ENCODE measurements at places on chromosomes 13 and 19.

DNA sequence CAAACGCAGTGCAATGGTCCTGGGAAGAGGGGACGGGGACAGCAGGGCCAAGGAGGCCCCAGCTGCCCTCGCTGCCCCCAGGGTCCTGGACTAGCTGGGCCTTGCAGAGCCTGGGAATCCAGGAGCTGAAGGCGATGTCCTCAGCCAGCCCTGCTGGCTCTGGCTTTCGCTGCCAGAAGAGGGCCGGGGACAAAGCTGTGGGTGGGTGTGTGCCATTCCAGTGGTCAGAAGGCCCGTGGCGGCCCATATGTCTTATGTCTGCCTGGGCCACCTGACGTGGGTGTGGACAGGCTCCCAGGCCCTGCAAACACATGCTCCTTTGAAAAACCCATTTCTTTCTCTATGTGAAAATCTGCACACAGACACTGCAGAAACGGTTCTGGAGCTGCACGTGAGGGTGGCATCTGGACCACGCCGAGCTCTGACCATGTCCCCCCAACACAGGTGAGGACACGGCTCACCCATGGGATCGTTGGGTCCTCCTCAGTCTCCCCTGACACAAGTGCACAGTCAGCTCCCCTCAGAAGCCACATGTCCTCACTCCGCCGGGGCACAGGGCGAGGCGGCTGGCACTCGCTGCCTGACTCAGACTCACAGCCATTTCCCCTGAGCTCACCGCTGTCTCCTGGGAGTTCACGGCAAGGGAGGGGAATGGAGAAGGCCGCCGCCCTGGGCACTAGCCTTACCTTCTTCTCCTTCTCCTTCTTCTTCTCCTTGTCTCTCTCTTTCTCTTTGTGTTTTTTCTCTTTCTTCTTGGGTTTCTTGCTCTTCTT, 16.9 kb downstream of the IZUMO4 start:
- DNase-seq: no peak

GRCh38 chr13:113843063-113843654, 20.7 kb downstream of the GAS6 start:
- DNase-seq: no peak

- no peak for DNase-seq
These were observed 38.0 kb downstream of the KCTD4 start for GRCh38 chr13:45162821-45163220.

DNA sequence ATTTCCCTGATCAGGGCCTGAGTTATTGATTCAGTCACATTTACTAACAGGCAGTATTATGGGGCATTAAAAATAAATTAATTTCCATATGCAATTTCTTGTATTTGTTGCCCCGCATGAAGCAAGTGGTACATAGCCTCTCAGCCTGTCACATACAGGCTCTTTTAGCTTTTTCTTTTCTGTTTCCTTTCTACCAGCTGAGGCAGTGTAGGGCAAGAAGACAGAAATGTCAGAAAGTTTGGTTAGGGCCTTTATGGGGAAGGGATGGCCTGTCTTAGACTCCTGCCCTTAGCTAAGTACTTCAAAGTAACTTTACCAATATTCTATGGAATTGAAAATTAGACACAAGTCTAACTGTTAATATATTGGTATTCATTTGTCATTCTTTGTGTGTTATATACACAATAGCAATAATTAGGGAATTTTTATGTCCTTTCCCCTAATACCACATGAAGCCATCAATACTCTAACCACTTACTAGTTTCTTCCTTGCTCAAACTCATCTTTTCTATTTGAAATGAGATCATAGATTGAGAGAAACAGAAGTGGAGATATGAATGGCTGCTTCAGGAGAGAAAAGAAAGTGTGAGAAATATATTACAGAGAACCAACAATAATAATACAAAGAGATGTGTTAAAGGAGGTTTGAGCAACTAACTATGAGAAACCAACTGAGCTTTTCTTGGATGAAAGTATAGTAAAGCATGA, 669.6 kb downstream of the PCDH17 start:
- DNase-seq: no peak

GRCh38 chr19:23784274-23784673, 25.6 kb upstream of the ZNF681 start:
- no peak for DNase-seq

DNA sequence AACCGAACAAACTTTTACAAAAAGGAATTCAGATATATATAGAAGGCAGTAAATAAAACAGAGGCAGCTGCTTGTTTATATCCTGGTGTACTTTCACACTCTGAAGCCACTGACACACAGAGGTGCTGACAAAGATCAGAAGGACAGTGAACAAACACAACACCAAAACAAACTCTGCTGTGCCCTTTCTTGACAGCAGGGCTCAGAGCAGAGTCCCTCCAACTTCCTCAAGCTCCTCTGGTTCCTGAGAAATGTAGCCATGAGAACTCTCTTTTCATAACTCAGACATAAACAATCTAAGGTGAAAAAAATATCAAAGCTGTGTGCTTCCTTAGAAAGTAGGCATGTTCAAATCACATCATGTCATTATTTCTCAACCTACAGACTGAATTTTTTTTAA, 1052.8 kb upstream of the SPRY2 start:
- DNase-seq: no peak

- DNase-seq: no peak
These were observed 52.4 kb upstream of the SOX21 start for GRCh38 chr13:94764576-94765321.

- peak; percentile 49 for DNase-seq
These were observed 432 bp downstream of the ZNF611 start for GRCh38 chr19:52734331-52734892.

DNA sequence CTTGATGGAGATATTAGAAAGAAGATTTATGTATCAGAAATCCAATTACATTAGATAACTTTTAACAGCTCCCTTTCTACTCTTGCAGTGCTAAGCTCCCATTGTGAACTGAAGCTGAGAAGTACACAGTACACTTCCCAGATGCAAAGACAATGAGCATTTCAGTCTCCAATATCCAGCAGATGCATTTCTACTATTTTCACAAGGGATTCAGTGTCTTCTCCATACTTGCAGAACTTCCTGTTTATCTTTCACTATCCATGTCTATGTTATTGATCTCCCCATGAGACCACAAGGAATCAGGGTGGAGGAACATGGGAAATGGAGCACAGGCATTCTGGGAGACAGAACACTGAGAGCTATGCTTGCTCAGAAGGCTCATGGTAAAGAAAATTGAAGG, 207.5 kb downstream of the ENOX1 start:
- no peak for DNase-seq

GRCh38 chr19:17479325-17479791, 9.0 kb downstream of the SLC27A1 start:
- DNase-seq: peak; percentile 27

GRCh38 chr13:49213997-49214916, 5.9 kb upstream of the MLNR start:
- DNase-seq: no peak

- DNase-seq: no peak
These were observed 396 bp downstream of the RTN2 start for GRCh38 chr19:45496349-45496953.

- DNase-seq: no peak
These were observed 68.1 kb upstream of the PCDH8 start for GRCh38 chr13:52916486-52916990.

DNA sequence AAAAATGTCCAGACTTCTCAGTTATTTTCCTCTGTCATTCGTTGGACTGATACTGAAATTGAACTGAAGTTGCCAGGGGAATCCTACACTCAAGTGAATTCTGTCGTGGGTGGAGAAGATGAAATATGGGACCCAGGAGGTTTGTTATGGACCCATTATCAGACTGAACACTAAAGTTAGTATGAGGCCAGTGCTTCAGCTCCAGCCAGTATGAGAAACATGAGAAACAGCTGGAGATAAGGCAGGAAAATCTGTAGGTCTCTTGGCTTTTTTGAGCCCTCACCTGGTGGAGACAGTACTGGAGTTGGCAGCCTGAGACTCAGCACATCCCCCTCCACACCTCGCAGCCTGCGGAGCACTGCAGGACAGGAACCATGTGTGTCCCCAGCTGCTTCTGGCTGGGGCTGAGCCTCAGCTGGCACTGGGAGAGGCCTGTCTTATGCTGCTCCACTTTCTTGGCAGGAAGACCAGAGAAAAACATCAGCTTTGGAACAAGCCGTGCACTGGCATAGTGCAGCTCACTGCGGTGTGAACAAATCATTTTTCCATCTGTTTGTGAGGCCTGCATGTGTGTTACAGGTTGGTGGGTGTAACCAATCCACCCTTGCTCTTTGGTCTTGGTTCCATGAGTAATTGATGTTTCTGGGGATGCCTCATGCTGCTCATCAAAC, 641.0 kb downstream of the FGF9 start:
- DNase-seq: no peak

- DNase-seq: no peak
These were observed 82.9 kb upstream of the SOX21 start for GRCh38 chr13:94795292-94795691.

DNA sequence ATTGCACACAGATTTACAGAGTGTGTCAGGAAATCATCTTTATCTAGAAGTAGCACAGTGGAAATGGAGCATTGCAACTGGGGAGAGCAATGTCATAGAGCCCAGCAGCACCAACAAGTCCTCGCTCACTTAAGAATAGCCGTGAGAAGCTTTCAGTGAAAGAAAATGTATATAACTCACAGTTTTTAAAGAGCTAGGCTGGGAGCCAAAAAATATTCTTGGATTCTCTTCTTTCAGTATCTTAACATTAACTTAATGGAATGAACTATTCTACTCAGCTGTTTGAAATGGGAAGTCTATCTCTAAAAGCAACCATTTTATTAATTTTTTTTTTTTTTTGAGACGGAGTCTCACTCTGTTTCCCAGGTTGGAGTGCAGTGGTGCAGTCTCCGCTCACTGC, 329.6 kb downstream of the COG6 start:
- DNase-seq: no peak

- no peak for DNase-seq
These were observed 19.8 kb downstream of the GTPBP3 start for GRCh38 chr19:17357078-17357666.

DNA sequence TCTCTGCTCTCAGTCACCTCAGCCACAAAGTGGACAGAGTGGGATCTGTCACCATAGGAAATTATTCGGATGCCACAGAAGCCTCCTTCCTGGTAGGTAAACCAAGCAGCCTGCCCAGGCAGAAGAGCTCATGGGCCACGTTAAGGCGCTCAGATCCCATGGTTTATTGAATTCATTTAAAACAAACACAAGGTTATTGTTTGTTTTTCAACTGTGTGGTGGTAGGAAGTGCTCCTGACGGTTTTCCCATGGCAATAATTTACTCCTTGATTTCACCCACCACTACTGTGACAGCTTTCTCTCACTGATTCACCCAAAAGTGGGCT, 14.4 kb downstream of the BCAM start:
- DNase-seq: no peak

DNA sequence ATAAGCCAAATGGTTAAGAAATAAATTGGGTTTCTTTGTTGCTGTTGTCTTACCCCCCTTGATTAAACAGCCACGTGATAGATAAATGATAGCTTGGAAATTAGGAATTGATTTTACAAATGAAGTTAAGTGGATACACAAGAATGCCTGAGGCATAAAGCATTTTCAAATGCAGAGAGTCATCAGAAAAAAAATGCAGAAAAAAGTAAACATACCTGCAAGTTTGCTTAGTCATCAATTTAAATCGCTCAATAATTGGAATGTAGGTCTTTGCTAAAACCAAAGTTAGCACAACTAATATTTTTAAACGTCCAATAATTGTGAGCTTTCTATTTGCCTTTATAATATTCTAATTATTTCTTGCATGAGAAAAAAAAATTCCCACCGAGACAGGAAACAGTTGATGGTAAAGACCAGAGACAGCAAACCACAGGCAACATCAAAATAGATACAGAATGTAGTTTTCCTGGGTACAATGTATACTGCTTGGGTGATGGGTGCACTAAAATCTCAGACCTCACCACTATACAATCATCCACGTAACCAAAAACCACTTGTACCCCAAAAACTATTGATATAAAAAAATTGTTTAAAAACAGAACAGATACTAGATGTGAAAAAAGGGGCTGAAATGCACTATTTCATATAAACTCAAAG, 924.0 kb downstream of the PCDH9 start:
- no peak for DNase-seq

DNA sequence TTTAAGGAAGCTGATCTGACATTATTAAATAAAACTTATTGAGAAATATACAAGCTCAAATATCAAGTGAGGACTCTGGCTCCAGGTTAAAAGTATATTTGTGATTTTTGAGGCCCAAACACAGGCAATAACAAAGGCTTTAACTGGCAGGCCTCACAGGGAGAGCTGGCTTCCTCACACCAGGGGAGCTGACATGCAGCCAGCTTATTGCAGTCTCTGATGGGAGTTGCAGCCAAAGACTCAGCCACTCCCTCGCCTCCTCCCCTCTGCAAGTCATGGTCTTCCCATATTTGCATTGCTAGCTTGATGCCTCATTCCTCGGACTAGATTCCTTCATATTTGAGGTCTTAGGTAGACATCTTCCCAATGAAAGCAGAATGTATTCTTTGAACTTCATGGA, 647.1 kb upstream of the SLITRK6 start:
- DNase-seq: no peak

DNA sequence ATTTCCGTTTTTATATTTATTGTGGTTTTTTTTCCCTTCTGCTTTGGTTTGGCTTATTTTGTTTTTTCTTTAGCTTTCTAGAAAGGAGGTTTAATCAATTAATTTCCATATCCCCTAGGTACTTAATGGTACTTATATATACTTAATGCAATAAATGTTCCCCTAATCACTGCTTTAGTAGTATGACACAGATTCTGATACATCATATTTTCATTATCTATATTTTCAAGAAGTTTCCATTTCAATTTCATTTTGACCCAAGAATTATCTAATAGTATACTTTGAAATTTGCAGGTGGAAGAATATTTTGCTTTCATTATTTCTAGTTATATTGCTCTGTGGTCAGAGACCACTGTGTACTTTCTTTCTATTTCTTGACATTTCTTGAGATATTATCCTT, 66.6 kb upstream of the STK24 start:
- DNase-seq: no peak

- no peak for DNase-seq
These were observed 17.8 kb upstream of the UPF3A start for GRCh38 chr13:114263578-114263977.

GRCh38 chr13:48954081-48954480, 21.6 kb upstream of the FNDC3A start:
- no peak for DNase-seq

- DNase-seq: no peak
These were observed 39.9 kb downstream of the MBNL2 start for GRCh38 chr13:97262058-97262457.

DNA sequence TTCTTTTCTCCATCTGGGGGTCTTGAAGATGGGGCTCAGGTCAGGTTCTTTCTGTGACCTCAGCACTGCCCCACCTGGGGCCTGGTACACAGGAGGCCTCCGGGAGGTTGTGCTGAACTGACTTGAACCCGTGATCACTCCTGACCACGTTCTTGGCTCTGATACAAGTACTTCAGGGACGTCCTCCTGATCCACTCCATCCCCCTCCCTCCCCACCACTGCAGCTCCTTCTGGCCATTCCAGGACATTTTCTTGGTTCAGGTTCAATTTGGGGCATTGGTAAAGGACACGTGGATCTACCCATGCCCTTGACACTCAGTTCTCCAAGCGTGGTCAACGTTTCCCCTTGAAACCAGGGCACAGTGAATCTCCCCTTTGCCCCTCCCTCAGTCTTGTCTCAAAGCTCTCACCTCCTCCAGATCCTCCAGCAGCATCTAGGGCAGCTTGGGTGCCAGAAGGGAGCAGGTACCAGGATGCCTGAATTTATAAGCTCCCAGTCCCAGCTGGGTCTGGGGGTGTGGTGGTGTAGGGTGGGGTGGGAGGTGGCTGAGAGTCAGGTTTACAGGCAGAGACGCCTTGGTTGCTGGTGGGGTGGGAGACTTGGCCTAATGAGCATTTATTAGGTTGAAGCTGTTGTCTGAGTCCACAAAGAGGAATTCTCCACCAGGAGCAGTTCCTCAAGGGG, at the start of gene KLK15:
Gene KLK15, minus strand, starts transcription at position 458 of the 685 bp plus-strand sequence. CDS start 2,082 bp downstream, outside the sequence.
- DNase-seq: no peak
